Upper lobe of right lung (tissue), 1 donor: ENCODE measurements at places on chromosomes 6 and 20.

DNA sequence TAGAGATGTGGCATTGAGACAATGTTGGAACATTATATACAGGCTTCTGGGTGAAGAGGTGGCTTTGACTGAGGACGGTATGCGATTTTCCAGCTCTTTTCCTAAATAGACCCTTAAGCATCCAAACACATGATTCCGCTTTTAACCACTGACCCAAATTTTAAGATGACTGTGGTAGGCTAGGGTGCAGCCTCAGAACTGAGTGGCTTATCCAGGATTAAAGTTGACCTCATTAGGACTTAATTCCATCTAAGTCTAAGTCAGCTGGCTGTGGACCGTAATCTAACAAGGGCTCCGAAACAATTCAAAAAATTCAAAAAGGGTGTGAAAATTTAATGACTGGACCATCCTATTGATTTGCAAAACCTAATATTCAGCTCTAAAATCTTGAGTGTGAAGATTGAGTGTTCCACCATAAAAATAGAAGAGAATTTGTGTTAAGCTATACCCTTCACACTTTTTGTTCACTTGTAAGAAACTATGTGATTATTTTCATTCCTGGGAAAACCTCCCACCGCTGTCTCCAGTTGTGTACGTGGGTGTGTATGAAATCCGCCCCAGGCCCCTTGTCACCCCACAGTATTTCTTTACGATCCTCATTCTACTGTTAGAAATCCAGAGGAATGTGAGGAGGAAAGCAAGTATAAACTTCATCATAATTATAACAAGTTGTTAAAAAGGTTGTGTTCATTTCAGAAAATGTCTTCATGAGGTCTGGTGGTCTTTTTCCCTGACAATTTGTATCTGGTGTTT lies 2.7 kb downstream of the PCMTD2 start:
- no peak overlapping the region for H3K4me3 ChIP-seq
- peaks cover 42% of the 10 kb centered on the region for H3K4me1 ChIP-seq
- no peaks in the 10 kb centered on the region for H3K27me3 ChIP-seq
- no peak overlapping the region for H3K27ac ChIP-seq
- no peaks in the 10 kb centered on the region for H3K36me3 ChIP-seq

GRCh38 chr6:14841901-14842421 lies 403.9 kb upstream of the JARID2 start:
- H3K27ac ChIP-seq, result no peak overlapping the region
- no peak overlapping the region for H3K4me3 ChIP-seq
- no peaks in the 10 kb centered on the region for H3K27me3 ChIP-seq
- H3K4me1 ChIP-seq, result peaks cover 6% of the 10 kb centered on the region
- DNase-seq, result peak; percentile 74

DNA sequence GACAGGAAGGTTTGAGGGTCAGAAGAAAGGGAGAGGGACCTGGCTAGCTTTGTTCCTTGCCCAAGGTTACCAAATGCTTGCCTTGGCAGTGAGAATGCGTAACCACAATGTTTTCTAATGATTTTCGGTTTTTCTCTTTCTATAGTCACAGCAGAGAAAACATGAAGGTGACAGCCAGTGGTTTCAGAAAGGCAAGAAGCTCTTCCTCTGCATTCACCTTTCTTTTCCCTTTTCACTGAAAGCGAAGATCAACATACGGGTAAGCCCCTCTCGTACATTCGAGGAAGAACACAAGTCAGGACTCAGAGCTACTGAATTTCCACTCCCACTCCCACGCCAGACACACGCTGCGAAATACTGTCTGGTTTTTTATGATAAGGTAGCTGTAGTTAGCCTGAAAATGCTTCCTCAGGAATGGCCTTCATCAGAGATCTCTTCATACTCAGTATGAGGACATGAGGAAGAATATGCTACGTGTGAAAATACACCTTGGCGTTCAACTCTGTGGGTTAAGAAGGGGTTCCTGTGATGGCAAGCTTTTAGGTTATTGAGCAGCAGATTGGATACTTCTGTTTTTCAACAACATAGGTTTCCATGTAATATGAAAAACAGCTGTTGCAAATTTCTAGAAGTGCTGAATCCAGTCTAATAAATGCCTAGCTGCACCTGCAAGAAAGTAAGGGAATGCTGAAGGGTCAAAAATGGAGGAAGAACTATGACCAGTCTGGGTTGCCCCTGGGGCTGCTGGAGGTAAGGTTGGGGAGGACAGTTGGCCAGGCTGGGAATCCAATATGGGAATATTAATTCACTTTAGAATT lies 7.4 kb upstream of the CD83 start:
- no peaks in the 10 kb centered on the region for H3K36me3 ChIP-seq
- H3K4me3 ChIP-seq, result no peak overlapping the region
- no peaks in the 10 kb centered on the region for H3K27me3 ChIP-seq
- no peak overlapping the region for H3K27ac ChIP-seq

DNA sequence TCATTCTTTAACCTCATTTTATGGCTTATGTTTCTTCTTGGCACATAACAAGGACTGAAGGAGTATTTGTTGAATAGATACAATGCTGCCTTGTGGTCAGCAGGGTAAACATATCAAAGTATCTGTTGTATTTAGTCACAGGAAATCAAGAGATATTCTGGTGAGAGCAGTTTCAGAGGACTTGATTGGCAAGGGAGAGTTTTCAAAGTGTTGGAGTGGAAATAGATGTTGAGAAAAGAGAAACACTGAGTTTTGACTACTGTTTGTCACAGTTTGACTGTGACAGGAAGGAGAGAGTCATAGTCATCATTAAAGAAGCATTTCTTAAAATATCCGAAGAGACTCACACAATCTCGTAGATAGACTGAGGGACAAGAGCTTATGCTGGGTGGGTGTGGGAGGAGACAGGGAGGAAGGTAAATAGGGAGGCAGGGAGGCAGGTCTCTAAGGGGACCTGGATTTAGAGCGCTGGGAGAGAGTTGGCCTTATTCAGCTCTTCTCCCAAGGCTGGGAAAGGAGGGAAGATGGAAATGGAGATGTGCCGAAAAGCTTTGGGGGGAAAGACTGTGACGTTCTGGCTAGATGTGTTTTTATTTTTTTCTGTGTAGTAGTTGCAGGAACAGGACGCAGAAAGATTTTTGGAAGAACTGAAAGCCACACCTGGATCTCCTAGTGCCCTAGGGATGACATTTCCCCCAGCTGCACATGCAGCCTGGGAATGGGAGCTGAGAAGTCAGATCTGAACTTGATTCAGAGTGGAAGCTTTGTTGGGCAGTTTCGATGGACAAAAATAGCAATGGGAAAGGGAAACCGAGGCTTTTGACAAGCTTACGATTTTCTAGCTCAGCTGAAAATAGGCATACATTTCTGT lies 65.0 kb upstream of the IFNGR1 start:
- H3K27ac ChIP-seq, result no peak overlapping the region
- no peak for DNase-seq
- H3K27me3 ChIP-seq, result no peaks in the 10 kb centered on the region
- no peaks in the 10 kb centered on the region for H3K36me3 ChIP-seq
- H3K4me3 ChIP-seq, result no peak overlapping the region

DNA sequence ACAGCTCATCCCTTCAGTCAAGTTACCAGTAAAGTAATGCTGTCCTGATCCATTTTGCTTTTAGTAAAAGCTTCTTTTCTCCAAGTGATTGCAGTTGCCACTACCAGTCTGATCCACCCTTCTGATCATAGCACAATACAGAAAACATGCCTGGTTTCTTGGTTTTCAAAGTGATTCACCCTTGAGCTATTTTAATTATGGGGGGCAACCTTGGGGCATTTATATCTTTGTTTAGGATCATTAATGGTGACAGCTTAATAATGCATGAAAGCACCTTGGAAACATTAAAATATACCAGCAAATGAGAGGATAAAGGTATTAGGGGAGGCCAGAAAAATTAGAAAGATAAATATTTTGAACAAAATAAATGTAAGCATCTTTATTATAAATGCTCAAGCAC lies 38.4 kb downstream of the LRRC1 start:
- no peaks in the 10 kb centered on the region for H3K36me3 ChIP-seq
- H3K4me3 ChIP-seq, result no peak overlapping the region
- no peaks in the 10 kb centered on the region for H3K27me3 ChIP-seq
- H3K27ac ChIP-seq, result no peak overlapping the region

DNA sequence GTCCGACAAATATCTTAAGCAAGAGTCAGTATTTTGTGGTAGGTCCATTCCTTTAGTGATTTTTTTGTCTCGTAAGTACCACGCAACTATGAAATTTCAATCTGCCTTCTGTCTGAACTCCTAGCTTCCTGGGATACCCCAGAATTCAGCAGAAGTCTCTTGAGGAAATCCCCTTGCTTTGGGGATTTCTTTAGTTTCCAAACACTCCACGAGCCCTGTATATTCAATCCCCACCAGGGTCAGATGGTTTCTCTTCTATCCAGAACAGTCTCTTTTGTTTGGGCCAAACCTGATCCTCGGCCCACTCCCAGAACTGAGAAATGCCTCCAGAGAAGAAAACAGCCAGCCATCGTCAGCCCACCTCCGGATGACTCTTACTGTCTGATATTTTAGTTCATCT lies 113.0 kb downstream of the CHD6 start:
- no peak for DNase-seq
- no peak overlapping the region for H3K27ac ChIP-seq
- peaks cover 26% of the 10 kb centered on the region for H3K4me1 ChIP-seq
- no peak overlapping the region for H3K4me3 ChIP-seq
- no peaks in the 10 kb centered on the region for H3K27me3 ChIP-seq

DNA sequence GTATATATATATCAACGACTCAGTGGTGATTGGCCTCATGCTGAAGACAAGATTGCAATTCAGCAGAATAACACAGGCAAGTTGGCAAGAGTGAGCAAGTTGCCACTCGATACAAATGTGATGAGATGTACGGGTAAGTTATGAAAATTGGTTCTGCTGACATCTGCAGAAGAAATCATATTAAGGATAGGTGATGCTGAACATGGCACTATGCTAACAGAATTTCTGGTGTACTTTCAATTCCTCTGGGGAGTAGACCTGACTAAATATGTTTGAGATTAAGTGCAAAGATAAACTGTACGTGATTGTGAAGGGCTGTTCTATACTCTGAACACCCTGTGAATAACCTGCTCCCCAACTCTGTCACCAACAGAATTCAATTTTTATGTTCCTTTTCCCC lies 758.2 kb downstream of the TBC1D32 start:
- no peak for DNase-seq
- no peak overlapping the region for H3K4me3 ChIP-seq
- no peaks in the 10 kb centered on the region for H3K36me3 ChIP-seq
- H3K27ac ChIP-seq, result no peak overlapping the region
- H3K27me3 ChIP-seq, result no peaks in the 10 kb centered on the region

DNA sequence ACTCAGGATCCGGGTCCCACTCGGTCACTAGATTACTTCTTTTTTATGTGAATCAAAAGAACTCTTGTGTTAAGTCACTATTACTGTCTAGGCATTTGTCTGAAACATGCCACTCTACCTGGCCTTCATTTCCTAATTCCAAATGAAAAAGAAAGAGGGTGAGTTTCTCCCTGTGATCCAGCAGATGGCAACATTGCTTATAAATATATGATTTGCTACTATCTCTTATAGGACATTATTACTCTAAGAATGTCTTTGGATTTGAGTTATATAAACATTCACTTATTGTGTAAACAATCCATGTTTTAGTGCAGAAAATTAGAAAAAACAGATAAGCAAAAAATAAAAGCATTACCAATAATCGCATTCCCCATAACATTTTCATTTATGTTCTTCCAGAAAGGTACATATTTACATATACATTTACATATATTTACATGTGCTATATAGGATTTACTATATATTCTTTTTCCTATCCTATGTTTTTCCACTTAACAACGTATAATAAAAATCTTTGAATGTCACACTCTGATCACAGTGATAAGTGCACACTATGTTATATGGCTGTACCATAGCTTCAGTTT lies 66.9 kb downstream of the FAXC start:
- DNase-seq, result no peak
- H3K4me1 ChIP-seq, result no peaks in the 10 kb centered on the region
- H3K27me3 ChIP-seq, result no peaks in the 10 kb centered on the region
- H3K4me3 ChIP-seq, result no peak overlapping the region
- no peaks in the 10 kb centered on the region for H3K36me3 ChIP-seq
- no peak overlapping the region for H3K27ac ChIP-seq

DNA sequence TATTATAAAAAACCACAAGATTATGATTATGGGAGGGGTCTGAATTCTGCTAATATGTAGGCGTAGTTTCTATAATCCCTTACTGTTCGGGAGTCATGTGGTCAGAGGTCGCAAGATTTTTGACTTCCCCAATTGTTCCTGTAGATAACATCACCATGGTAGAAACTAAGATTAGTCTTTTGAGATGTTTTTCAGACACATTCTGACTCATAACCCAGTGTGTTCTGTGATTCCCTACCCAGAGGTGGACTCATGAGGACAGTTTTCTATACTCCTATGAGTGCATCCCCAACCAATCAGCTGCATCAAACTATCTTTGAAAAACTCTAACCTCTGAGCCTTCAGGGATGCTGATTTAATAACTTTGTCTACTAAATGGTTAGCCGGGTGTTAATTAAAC lies 175.5 kb downstream of the RFPL4B start:
- H3K27me3 ChIP-seq, result no peaks in the 10 kb centered on the region
- H3K4me3 ChIP-seq, result no peak overlapping the region
- no peak overlapping the region for H3K27ac ChIP-seq
- no peaks in the 10 kb centered on the region for H3K4me1 ChIP-seq

DNA sequence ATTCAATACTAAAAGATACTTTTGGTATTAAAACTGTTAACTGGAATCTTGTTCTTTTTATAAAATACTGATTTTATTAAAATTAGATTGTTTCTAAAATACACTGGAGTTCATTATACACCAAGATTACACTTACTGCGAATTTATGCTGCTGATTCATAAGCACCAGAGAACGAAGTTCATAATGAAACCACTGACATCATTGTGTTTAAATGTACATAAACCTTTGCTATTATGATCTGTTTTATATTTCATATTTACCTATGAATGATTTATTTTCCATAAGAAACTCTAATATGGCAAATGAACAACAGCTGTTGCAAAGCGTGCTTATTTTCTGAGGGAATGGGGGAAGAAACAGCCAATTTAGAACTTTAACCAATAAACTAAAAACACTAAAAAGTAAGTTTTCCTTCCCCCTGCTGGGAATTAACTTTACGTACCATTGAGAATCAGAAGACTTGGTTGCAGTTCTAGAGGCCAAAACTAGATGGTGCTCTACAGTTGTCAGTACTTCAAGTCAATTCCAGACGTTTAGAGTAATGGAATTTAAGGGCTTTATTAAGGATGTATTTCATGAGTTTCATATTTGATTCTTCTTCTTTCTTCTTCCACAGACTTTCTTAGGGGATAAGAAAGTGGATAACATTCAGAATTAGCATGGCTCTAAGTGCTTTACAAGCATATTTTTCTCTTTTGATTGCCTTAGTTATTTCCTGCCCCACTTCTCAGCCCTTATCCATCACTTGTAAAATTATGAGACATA lies 30.8 kb upstream of the COL19A1 start:
- no peak overlapping the region for H3K27ac ChIP-seq
- no peak for DNase-seq
- H3K4me1 ChIP-seq, result no peaks in the 10 kb centered on the region

- DNase-seq, result no peak
- no peak overlapping the region for H3K4me3 ChIP-seq
- no peak overlapping the region for H3K27ac ChIP-seq
- H3K4me1 ChIP-seq, result no peaks in the 10 kb centered on the region
- no peaks in the 10 kb centered on the region for H3K36me3 ChIP-seq
Observed at GRCh38 chr20:63097336-63097831, 90.6 kb upstream of the BHLHE23 start.
